ENCODE measurements at places on chromosomes 2 and 18. TPM values are rescaled to one million over a fixed set of nuclear protein-coding genes. Genes with fewer than 3 reads are reported as not detected.
A peak's percentile ranks its signal among the peaks of the same experiment; 100 is the strongest.

DNA sequence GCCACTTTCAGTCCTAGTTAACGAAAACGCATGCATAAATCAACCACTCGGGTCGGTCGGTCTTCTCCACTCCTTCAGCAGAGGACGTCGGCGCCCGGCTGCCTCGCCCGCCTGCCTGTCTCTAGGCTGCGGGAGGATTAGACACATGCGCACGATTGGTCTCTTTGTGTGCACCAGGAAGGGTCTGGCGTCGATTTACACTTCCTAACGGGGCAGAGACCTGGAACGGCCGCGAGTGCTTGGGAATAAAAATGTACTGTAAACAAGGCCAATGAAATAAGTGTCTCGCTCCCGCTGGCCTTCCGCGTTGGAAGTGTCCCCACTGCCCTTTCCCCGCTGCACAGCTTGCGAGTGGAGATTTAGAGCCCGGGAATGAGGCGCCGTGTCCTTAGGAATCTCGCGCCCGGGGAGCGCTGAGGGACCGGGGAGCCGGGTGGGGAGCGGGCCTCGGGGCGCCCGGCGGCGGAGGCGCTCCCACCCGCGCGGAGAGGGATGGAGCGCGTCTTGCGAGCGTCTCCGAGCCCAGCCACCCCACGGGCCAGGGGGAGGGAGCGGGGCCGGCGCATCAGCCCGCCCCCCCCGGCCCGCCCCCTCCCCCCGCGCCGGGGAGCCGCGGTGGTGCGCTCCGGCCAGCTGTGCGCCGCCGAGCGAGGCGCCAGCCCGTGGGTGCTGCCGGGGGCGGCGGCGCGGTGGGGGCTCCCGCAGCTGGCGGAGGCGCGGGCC, at the start of gene DOK6:
TSS of gene DOK6 (plus strand) at position 636 of the 723 bp plus-strand sequence.
- peak; percentile 42 for DNase-seq

- no peak for DNase-seq
Measured at GRCh38 chr18:44518091-44518615, 162.5 kb upstream of the SETBP1 start.

DNA sequence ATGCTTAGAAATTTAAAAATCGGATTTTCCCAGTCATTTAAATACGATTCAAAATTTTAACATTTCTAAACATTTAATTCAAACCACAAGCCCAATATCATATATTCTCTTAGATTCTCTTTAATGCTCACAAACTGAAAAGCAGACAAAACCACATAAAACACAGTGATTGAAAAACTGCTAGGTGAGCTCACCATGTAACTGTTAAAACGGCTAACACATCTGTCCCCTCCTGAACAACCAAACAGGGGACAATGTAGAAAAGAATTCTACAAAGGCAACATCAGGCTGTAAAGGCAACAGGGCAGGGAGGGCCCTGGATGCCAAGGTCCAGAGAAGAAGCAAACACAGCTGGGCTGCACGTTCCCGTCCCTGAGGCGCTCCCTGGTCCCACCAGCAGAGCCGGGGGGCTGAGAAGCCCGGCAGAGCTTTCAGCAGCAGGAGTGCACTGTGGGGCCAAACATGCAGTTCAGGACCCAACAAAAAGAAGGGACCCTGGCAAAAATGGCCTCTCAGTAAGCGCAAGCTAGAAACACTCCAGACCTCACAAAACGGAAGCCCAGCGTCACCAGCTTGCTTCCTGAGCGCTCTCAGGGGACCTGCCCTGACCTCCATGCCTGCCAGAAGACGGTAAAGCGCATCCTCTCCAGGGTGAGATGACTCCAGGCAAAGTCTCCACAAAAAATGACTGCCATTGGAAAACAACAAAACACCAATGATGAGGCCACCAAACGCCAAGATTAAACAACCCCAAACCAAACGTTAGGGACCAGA, 40.5 kb downstream of the NDUFA10 start:
- no peak for DNase-seq

Gene UGT1A4
- total RNA-seq: not detected

Gene HMSD
- total RNA-seq: 0.53 TPM

Gene IDH1
- 79.7 TPM for total RNA-seq

DNA sequence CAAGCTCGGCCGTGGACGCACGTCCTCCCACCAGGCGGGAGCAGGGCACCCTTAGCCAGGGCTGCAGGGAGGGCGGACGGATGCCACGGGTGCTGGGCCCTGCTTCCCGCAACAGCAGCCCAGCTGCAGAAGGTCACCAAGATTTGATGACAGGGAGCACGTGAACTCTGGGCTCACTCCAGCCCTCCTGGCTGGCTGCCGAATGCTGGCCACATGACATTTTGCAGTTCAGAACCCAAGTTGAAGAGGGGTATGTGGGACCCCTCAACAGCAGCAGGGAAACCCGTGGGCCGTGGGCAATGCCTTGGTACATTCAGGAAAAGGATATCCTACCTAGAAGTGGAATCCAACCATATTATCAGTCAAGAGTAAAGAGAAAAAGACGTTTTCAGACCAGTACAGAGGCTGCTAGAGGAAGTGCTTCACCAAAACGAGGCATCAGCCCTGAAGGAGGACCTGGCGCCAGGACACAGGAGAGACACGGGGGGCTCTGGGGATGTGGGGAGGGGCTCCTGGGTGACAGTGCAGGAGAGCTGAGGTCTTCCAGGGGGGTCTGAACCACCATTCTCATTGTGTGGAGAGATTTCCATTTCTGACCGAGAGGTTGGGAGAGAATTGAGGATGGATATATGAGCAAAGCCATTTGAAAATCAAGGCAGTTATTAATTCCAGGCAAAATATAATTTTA, 107.4 kb upstream of the CTDP1 start:
- no peak for DNase-seq

Gene ROCK1
- 43.0 TPM for total RNA-seq

DNA sequence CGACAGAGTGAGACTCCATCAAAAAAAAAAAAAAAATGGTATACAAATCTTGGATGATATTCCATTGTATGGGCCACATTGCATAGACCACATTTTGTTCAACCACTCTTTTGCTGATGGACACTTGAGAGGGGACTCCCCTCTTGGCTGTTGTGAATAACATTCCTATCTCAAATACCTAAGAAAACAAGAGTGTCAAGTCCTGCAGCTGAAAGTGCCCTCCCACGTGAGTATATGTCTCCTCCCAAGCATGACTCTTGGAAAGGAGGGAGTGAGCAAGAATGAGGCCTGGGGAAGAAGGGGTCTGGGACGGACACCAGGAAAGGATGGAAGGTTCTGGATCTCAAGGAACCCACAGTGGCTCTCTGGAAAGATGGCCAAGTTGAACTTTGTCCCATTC, 36.0 kb upstream of the NPAS2 start:
- DNase-seq: no peak

Gene MAL
- total RNA-seq: not detected

GRCh38 chr18:42640160-42640559, 475.3 kb downstream of the RIT2 start:
- no peak for DNase-seq

DNA sequence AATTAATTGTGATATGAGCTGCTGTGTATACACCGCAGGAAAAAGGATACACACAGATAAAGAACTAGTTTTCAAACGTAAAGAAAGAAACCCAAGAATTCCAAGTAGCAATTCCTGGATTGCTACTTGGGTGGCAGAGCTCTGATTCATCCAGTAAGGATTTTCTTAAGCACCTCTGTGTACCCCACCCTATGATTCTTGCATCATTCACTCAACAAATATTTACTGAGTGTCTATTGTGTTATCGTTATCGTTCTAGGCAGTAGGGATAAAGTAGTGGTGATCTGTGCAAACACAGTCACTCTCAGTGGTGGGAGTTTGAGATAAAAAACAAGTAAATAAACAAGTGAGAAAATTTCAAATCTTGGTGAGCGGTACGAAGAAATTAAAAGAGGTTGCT, 4.9 kb upstream of the TMEM200C start:
- peak; percentile 72 for DNase-seq

DNA sequence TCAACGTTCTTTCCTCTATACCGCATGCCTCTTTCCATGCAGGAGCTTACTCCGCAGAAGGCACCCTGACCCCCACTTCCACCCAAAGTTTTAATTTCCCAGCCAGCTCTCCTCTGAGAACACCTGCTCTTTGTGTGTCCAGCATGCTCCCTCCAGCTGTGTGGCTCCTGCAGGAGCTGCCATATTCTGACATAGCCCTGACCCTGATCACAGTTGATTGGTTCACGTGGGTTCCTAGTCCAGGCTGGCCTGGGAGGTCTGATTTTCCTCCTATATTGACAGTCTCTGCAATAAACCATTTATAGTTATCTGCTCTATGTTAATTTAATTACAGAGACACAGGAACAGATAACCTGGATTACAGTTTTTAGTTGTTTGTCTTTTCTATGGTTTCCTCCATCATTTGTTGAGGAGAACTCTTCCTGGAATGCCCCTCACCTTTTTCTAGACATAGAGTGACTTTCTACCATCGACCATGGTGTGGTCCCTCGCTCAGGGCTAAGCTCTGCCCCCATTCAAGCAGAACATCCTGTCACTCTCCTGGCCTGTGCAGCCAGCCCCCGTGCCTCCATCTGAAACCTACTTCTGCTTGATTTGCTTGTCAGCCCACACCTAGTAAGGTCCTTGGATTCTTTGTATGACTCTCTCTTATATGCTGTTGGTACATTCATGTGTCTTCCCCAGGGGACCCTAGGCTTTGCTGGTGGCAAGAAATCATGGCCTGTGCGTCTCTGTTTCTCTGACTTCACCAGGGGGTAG, 231.5 kb downstream of the LPIN1 start:
- DNase-seq: no peak

Gene THSD7B
- 0.16 TPM for total RNA-seq

DNA sequence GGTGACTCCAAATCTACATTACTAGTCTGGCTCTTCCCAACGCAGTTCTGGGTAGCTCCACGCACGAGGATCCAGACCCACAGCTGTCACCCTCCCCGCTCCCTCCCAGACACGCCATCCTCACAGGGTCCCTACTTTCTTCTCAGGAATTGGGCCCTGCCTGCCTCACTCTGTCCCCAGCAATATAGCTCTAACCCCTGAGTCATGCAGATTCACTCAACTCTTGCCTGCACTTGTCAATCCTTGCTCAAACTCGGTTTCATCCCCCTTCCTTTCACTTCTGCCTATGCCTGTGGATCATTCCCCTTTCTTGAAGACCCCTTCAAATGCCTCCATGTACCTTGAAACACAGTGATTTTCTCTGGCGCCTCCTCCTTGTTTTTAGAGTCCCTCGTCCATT, 5.0 kb downstream of the ST8SIA5 start:
- no peak for DNase-seq

Gene AQP12A
- not detected for total RNA-seq

Gene MSH6
- 99.1 TPM for total RNA-seq

GRCh38 chr2:209189893-209190292, 234.0 kb upstream of the MAP2 start:
- DNase-seq: no peak

DNA sequence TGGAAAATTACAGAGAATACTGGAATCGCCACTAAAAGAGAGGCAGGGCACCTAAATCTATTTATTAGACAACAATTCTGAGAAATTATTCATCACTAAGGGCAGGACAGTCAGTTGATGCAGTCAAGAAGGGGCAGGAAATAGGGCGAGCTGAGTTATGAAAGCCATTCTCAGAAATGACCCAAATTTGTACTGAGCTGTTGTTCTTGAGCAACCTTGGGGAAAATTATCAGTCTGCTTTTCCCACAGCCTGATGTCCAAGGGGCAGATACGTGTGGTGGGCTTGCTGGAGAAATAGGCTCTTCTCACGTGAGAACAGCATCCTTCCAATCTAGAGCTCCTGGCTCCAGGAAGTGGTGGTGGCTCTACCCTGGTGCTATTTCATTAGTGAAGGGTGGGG, 38.6 kb downstream of the STON1 start:
- no peak for DNase-seq

DNA sequence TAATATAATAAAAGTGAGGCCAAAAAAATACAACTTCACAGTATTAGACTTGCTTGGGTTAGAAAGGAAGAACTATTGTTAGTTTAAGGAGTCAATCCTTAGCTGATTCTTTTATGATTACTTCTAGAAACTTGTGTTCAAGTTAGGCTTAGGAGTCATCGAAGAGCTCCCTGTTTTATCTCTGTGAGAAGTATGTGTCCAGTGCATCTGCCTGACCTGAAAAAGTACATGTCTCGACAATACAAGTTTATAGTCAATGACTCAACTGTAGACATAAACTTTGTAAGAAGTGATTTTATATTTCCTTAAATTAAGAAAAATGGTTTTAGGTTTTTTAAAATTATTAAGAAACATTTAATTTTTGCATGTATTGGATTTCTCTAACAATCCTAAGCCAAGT, 571.2 kb downstream of the ZEB2 start:
- DNase-seq: no peak

DNA sequence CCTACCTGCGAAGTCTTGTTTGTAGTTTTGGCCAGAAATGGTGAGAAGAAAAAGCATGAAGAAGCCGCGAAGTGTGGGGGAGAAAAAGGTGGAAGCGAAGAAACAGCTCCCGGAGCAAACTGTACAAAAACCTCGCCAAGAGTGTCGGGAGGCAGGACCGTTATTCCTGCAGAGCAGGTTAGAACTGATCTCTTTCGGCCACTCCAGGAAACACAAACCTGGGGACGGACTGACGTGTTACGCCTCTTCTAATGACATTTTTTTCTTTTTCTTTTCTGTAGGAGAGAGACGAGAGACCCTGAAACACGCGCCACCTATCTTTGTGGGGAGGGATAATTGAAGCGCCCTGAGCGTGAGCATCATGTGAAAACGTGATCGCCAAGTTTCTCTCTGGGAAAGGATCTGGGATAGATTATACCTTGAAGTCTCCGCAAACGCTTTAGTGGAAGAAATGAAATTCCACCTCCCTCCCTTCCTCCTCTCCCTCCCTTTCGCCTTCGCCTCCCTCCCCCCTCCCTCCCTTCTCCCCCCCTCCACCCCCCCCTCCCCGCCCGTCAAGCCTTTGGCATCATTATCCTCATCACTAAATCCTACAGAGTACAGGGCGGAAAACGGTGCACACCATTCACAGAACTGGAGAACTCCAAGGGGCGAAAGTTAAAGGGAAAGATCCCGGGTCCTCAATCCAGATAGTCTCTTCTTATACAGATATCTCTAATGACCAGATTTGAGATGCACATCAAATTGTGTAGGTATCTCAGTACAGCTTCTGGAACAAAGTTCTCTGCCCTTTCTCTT, at the start of gene ZEB2:
TSS of gene ZEB2 (minus strand) at position 186 of the 798 bp plus-strand sequence. CDS start 2,769 bp downstream, outside the sequence.
- peak; percentile 60 for DNase-seq

- DNase-seq: no peak
Measured at GRCh38 chr18:67778016-67778415, 261.5 kb upstream of the DSEL start.

- DNase-seq: no peak
Measured at GRCh38 chr2:25132693-25133092, 35.7 kb downstream of the POMC start.

DNA sequence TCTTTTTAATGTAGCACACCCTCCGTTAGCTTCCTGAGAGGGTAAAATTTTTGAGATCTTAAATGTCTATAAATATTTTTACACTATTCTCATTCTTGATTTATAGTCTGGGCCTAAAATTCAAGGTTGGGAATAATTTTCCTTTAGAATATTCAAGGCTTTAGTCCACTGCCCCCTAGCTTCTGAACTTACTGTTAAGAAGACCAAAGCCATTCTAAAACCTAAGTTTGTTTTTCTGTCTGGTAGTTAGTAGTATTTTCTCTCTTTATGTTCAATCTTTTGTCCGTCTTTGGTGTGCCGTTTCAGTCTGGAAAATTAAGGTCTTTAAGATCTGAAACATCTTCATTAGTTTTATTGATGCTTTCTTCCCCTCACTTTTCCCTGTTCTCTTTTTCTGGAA, 14.5 kb downstream of the OSBPL6 start:
- DNase-seq: no peak

GRCh38 chr2:3703236-3703756, at the start of gene DCDC2C:
DCDC2C (plus strand) TSS chr2:3703575; CDS start chr2:3703752, 177 bp downstream.
- DNase-seq: no peak

Gene PSMD1
- total RNA-seq: 158 TPM

Gene DYSF
- 17.2 TPM for total RNA-seq

- no peak for DNase-seq
Measured at GRCh38 chr2:191747170-191747530, 69.2 kb downstream of the NABP1 start.

Gene GREB1
- total RNA-seq: not detected

All from SJSA1 (cell line).